ENCODE measurements at places on chromosomes 2 and 18. TPM values are rescaled to one million over a fixed set of nuclear protein-coding genes. Genes with fewer than 3 reads are reported as not detected.

Gene PLGLB1
- 2.7 TPM for total RNA-seq

Gene MYOM1
- 5.0 TPM for total RNA-seq

Gene MAP3K20
- total RNA-seq: 40.8 TPM

DNA sequence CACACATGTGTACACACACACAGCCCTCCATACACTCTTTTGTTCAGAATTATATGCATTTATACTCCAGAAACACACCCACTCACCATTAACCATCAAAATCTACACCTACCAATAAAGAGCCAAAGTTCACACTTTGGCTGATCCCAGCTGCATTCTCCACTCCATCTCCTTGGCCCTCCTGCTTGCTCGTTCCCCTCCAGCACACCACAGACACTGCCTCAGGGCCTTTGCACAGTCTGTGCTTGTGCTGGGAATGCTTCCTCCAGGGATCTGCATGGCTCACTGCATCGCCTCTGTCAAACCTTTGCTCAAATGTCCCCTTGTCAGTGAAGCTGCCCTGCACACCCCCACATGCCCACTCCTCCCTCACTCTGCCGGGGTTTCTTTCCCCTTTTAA lies 46.0 kb downstream of the POMC start:
- DNase-seq: no peak
- no peaks in the 10 kb centered on the region for H3K36me3 ChIP-seq
- no peak overlapping the region for H3K27ac ChIP-seq
- H3K4me3 ChIP-seq: no peak overlapping the region
- H3K4me1 ChIP-seq: no peaks in the 10 kb centered on the region

DNA sequence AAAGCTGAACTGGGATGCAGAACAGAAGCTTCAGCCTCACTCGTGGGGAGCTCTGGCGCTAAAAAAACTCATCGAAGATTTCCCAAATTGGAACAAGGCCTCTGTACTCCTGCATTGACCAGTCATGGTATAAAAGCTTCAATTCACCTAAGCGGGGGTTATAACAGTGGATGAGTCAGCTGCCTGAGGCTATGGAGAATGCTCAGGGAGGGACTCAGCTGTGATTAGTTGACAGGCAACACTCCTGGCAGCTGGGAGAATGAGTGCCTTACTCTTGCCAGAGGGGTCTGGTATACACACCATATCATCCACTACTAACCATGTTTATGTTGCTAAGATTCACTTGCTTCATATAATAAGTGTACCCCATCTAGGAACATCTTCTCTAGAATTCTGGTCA lies 350.6 kb upstream of the VRK2 start:
- DNase-seq: no peak
- no peaks in the 10 kb centered on the region for H3K4me1 ChIP-seq
- no peaks in the 10 kb centered on the region for H3K27me3 ChIP-seq
- no peaks in the 10 kb centered on the region for H3K36me3 ChIP-seq
- H3K4me3 ChIP-seq: no peak overlapping the region

DNA sequence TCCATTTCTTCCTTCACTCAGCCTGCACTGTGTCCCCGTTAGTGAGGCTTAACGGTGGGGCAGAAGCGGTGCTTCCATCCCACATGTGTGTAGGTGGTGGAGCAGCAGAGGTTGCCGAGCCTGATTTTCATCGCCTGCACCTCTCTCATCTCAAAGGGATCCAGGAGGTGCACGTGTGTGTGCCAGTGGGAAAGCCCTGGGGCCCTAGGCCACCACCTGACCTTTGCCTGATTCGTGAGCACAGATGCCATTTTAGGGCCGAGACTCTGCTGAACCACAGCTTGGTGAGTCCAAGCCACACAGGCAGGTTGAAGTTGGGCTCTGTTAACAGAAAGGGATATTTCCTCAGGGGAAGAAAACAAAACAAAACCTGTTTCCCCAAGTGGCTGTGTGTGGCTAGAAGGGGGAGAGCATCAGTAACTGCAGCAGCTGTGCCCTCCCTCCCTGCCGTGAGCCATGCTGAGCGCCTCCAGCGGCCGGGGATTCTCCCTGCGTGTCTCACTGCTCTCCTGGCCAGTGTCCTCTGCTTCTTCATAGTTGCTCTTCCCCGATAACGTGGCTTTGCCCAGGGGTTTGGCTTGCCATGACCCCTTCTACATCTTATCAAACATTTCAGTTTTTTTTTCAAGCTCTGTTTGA lies 81.5 kb downstream of the MAPRE2 start:
- H3K27ac ChIP-seq: no peak overlapping the region
- peaks cover 11% of the 10 kb centered on the region for H3K36me3 ChIP-seq
- no peak overlapping the region for H3K4me3 ChIP-seq

DNA sequence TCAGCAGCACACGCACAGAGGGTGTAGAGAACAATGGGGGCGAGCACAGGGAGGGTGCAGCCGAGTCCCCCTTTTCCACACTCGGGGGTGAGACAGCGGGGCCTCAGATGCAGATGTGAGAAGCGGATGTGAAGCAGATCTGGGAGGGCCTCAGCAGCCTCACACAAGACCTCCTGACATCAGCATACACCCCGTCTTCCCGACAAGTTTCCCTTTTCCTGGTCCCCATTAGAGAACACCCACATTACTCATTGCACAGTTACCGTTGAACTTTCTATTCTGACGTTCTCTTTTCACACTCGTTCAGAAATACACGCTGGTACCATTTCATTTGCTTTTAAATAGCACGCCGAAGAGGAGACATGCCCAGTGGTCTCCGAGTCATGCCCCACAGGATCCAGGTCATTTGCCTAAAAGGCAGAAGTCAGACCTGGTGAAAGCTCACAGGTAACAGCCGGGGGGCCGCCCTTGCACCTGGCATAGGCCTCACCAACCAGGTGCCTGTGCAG lies 129.5 kb upstream of the ID2 start:
- no peak overlapping the region for H3K4me3 ChIP-seq
- H3K36me3 ChIP-seq: no peaks in the 10 kb centered on the region
- no peaks in the 10 kb centered on the region for H3K27me3 ChIP-seq
- no peaks in the 10 kb centered on the region for H3K4me1 ChIP-seq
- DNase-seq: no peak

Gene SLC16A14
- total RNA-seq: 2.2 TPM

GRCh38 chr2:25980951-25981350 lies 1.3 kb downstream of the KIF3C start:
- peaks cover 10% of the 10 kb centered on the region for H3K4me1 ChIP-seq
- no peak overlapping the region for H3K27ac ChIP-seq
- H3K4me3 ChIP-seq: no peak overlapping the region
- no peak for DNase-seq
- no peaks in the 10 kb centered on the region for H3K27me3 ChIP-seq
- H3K36me3 ChIP-seq: no peaks in the 10 kb centered on the region

DNA sequence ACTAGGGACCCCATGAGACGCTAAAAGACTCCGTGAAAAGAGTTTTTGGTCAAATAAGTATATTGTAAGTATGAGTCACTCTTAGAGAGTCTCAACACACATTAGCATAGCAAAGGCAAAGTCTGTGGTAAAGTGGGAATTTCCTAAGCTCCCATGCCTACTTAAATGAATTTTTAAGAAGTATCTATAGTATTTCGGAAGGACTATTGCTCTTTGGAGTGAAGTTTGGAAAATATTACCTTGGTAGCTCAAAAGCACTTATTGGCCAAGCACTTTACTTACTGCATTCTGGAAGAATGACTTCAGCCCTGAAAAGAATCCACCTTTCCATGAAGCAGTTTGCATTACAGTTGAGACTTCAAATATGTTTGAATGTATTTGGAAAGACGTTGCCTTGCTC lies 57.1 kb downstream of the CAVIN2 start:
- H3K4me1 ChIP-seq: no peaks in the 10 kb centered on the region
- H3K27ac ChIP-seq: no peak overlapping the region
- H3K27me3 ChIP-seq: no peaks in the 10 kb centered on the region
- no peak for DNase-seq
- H3K36me3 ChIP-seq: no peaks in the 10 kb centered on the region

Gene LCT
- not detected for total RNA-seq

- H3K27ac ChIP-seq: no peak overlapping the region
- H3K36me3 ChIP-seq: no peaks in the 10 kb centered on the region
- no peak overlapping the region for H3K4me3 ChIP-seq
- no peak for DNase-seq
- H3K4me1 ChIP-seq: peaks cover 7% of the 10 kb centered on the region
These were observed 35.0 kb downstream of the CERS6 start for GRCh38 chr2:168490946-168491605.

DNA sequence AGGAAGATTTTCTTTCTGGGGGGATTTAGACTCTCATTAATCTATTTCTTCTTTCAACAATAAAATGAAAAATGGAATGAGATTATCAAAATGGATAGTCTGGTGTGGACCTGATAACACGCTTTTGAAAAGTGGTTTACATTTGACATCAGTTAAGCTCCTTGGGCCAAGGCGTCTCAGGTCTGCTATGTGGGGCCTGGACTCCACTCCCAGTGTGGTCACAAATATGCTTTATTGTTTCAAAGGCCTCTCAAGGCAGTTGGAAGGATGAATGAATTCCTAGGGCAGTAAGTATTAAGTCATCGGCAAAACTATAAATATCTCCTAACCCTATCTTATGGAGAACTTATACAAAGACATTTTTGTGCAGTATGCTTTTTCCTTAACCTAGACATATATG lies 74.5 kb downstream of the ETAA1 start:
- no peaks in the 10 kb centered on the region for H3K36me3 ChIP-seq
- no peaks in the 10 kb centered on the region for H3K27me3 ChIP-seq
- no peak for DNase-seq
- H3K27ac ChIP-seq: no peak overlapping the region

DNA sequence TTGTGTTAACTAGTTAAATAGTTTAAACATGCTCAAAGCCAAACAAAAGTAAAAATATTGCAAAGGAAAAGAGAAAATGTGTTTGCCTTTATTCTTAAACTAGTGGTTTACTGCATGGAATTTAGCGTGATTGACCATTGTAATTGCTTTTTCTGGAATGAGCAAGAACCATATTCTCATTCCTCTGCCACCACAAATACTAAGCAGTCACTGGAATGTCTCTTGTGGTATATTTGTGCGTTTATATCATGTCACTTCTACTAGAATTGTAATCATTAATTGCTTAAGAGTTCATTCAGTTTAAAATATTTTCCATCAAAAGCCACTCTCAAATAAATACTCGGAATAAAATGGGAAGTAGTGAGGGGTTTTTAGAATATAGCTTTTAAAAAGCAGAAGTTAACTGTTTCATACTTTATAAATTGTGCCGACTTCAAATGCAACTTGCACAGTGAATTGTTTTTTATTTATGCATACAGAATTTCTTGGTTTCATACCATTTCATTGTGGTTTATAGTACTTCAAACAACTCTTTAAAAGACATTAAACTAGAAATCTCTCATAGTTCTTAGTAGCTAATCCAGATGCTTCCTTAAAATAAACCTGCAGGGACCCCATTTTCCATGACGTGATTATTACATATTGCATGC lies 288.1 kb downstream of the EPHA4 start:
- H3K4me1 ChIP-seq: no peaks in the 10 kb centered on the region
- no peak for DNase-seq
- H3K27ac ChIP-seq: no peak overlapping the region
- no peaks in the 10 kb centered on the region for H3K27me3 ChIP-seq

- H3K36me3 ChIP-seq: no peaks in the 10 kb centered on the region
- H3K27ac ChIP-seq: no peak overlapping the region
- no peak overlapping the region for H3K4me3 ChIP-seq
- no peaks in the 10 kb centered on the region for H3K27me3 ChIP-seq
- DNase-seq: no peak
These were observed 168.9 kb downstream of the UPP2 start for GRCh38 chr2:158270536-158270935.

GRCh38 chr2:145680276-145680675 lies 1160.4 kb upstream of the ZEB2 start:
- no peak for DNase-seq
- H3K36me3 ChIP-seq: no peaks in the 10 kb centered on the region
- no peak overlapping the region for H3K4me3 ChIP-seq

GRCh38 chr2:58709274-58709673 lies 468.1 kb upstream of the FANCL start:
- H3K4me1 ChIP-seq: no peaks in the 10 kb centered on the region
- DNase-seq: no peak
- no peaks in the 10 kb centered on the region for H3K36me3 ChIP-seq
- no peak overlapping the region for H3K27ac ChIP-seq

GRCh38 chr2:233756429-233757081 lies 3.5 kb upstream of the UGT1A1 start:
- no peaks in the 10 kb centered on the region for H3K36me3 ChIP-seq
- DNase-seq: no peak
- no peaks in the 10 kb centered on the region for H3K4me1 ChIP-seq

DNA sequence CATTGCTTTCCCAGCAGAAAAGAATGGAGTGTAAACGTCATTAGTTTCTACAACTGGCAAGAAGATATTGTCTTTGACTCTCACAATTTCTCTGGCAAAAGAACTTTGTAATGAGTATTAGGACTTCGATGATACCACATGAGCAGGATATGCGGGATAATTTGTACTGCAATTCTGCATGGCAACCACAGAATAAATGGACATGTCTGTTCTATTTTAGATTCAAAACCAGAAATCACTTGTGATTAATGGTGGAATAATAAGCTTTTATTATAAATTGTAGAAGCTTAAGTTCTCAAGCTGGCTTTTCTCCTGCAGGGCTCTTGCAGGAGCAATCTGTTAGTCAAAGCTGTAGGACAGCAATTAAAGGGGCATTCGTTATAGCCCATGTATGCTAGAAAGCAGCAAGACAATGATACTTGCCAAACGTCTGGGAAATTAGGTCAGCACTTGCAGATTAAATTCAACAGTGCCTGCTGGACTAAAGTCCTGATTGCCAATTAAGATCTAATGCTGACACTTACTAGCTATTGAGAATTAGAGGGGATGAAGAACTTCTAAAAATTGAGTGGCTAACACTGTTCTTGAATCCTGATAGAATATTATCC lies 177.9 kb downstream of the PTH2R start:
- no peak overlapping the region for H3K27ac ChIP-seq
- H3K4me1 ChIP-seq: no peaks in the 10 kb centered on the region
- H3K27me3 ChIP-seq: no peaks in the 10 kb centered on the region
- no peaks in the 10 kb centered on the region for H3K36me3 ChIP-seq

GRCh38 chr2:98522854-98523253 lies 78.2 kb downstream of the INPP4A start:
- no peak overlapping the region for H3K27ac ChIP-seq
- peaks cover under 1% of the 10 kb centered on the region for H3K4me1 ChIP-seq
- H3K27me3 ChIP-seq: no peaks in the 10 kb centered on the region
- no peak for DNase-seq
- H3K4me3 ChIP-seq: no peak overlapping the region
- H3K36me3 ChIP-seq: peaks cover 25% of the 10 kb centered on the region

GRCh38 chr2:186486651-186487647 lies 889 bp downstream of the ZC3H15 start:
- peak overlapping the region; percentile 92 for H3K27ac ChIP-seq
- peak overlapping the region; percentile 71 for H3K4me3 ChIP-seq
- DNase-seq: no peak
- H3K4me1 ChIP-seq: peaks cover 53% of the 10 kb centered on the region

DNA sequence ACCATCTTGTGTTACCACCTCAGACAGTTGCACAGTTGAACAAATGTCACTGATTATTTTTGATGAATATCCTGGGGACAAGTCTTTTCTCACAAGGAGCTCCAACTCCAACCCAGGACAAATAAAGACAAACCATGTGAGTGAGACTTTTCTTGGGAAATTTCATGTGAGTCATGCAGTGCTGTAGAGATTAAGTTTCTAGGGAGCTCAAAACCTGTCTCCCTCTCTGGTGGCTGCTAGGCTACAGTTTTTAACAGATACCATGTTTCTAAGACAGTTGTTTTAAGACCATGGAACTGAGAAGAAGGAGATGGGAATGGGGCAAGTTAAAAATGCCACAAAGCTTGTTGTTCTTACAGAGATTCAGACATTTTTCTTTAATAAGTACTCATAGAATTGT lies 255.5 kb downstream of the RIT2 start:
- DNase-seq: no peak
- no peaks in the 10 kb centered on the region for H3K36me3 ChIP-seq
- no peaks in the 10 kb centered on the region for H3K4me1 ChIP-seq
- no peaks in the 10 kb centered on the region for H3K27me3 ChIP-seq
- H3K4me3 ChIP-seq: no peak overlapping the region
- H3K27ac ChIP-seq: no peak overlapping the region
